ENCODE measurements at places on chromosomes 13 and 19. TPM values are rescaled to one million over a fixed set of nuclear protein-coding genes. Genes with fewer than 3 reads are reported as not detected.

GRCh38 chr19:7083076-7083956 lies 13.8 kb downstream of the ZNF557 start:
- no peak for DNase-seq

DNA sequence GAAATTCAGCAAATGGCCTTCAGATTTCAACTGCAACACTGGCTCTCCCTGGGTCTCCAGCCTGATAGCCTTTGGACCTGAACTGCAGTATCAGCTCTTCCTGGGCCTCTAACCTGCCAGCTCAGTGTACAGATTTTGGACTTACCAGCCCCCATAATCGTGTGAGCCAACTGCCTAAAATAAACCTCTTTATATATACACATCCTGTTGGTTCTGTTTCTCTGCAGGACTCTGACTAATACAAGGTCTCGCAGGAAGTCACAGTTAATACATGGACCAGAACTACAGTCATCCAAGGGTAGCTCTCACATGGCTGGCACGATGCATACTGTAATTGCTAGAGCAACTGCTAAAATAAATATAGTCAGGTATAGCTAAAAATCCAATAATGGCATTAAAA lies 85.1 kb downstream of the KATNAL1 start:
- no peak for DNase-seq

GRCh38 chr13:25112695-25113255 lies 16.8 kb downstream of the PABPC3 start:
- DNase-seq: no peak

The LAIR2 gene
- not detected for polyA plus RNA-seq

GRCh38 chr13:46667687-46668281 lies 114.8 kb downstream of the LRCH1 start:
- DNase-seq: no peak

- no peak for DNase-seq
These were observed 46.7 kb downstream of the NOTCH3 start for GRCh38 chr19:15154002-15154612.

The TEX29 gene
- 0.48 TPM for polyA plus RNA-seq

The CYP4F2 gene
- polyA plus RNA-seq: 0.33 TPM

DNA sequence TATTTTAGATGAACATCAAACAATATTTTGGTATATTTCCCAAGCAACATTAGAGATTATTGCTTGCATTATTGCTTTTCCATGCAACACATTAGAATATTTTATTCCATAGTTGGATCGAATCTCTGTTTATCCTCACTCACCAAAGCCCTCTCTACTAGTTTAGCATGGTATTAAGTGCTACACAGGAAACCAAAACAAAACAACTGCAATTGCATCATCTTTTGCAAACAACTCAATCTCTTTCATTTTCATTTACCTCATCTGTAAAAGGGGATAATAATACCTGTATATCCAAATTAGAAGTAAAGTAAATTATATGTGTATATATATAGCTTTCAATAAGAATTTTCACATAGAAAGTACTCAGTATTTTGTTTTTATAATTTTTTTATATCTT lies 147.8 kb upstream of the PCDH9 start:
- no peak for DNase-seq

DNA sequence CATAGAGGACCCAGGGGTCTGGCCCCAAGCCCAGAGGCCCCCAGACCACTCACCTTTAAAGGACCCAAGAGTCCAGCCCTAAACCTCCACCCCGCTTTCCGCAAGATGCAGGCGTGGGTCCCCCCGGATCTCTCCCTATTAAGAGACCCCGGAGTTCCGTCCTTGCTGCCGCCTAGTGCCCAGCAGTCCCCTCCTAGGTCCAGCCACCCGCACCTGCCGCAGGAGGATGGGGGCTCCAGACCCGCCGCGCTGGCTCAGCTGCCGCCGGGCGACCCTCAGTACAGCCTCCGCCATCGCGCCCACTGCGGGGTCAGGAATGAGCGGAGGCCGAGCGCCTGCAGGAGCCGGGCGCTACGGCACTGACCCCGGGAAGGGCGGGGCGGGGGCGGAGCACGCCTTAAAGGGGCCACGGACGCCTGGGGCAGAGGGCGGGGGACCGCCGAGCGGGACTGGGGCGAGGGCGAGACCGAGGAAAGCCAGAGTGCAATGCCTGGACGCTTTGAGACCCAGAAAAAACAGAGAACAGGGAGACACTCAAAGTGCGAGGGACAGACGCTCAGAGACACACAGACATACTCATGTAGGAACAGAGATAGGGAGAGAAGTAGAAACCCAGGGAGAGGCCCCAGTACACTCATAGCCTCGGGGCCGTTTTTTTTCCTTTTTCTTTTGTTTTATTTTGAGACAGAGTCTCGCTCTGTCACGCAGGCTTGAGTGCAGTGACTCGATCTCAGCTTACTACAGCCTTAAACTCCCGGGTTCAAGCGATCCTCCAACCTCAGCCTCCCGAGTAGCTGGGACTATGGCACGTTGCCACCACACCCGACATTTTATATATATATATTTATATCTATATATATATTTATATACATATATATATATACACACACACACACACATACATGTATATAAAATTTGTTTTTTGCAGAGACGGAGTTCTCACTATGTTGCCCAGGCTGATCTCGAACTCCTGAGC lies at the start of gene ETHE1:
Gene ETHE1, minus strand, starts transcription at position 318 of the 976 bp plus-strand sequence. Its CDS starts 24 bp downstream, at position 294.
- no peak for DNase-seq

GRCh38 chr13:99605420-99606323 lies 104.4 kb downstream of the TM9SF2 start:
- no peak for DNase-seq

The SPPL2B gene
- 39.5 TPM for polyA plus RNA-seq

DNA sequence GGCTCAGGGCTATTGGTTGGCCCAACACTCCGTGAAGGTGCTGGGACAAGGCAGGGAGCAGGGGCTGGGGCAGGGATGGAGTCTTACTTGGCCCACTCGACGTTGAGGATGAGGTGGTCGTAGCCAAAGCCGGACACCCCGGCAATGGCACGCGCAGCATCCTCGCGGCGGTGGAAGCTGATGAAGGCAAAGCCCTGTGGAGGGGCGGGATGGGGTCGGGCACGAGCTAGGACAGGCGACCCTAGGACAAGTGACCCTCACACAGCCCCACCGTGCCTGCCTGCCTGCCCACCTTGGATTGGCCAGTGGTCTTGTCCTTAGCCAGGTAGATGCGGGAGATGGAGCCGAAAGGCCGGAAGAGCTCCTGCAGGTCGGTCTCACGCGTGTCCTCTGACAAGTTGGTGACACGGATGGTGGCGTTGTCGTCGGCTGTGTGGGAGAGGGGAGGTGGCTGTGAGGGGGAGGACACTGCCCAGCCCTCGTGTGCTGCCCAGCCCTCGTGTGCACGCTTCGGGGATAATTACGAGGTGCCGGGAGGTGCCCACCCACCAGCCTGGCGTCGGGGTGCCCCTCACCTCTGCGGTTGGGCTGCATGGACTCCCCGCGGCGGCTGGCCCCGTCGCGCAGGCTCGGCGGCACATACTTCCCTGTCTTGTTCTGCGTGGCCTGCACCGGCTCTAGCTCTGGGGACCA lies 4.0 kb downstream of the P2RY11 start:
- no peak for DNase-seq

GRCh38 chr13:37136187-37136586 lies 30.7 kb upstream of the CSNK1A1L start:
- DNase-seq: no peak

DNA sequence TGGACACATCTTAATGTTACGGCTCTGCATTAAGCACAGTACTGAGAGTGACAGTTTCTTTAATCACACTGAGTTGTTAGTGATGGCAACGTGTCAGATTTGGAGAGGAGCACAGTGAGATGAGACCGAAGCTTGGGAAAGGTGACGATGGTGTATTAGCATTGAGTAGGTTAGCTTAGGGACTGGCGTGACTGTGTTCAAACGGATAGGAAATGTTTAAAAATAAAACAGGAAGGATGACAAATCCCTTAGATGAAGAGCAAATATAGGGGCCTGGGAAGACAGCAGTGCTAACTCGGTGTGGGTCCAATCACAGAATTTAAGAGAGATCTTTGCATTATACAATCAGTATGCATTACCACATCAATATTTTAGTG lies 384.3 kb downstream of the HS6ST3 start:
- no peak for DNase-seq

DNA sequence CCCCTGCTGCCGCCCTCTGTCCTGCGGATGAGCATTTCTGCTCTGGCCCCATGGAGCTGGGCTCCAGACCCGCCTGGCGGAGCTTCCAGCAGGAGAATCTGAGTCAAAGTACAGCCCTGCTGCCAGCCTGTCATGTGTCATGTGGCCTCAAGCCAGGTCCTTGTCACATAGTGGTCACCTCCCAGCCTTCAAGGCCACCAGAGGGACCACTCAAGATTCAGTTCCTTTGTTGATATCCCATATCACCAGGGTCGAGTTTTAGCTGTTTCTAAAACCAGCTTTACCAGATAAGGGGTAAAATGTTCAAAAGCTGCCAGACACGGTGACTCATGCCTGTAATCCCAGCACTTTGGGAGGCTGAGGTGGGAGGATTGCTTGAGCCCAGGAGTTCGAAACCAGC lies 13.4 kb downstream of the THOP1 start:
- DNase-seq: no peak

GRCh38 chr13:100875392-100876043 lies 200.9 kb upstream of the TMTC4 start:
- DNase-seq: no peak

The CAPN12 gene
- polyA plus RNA-seq: 11.3 TPM

DNA sequence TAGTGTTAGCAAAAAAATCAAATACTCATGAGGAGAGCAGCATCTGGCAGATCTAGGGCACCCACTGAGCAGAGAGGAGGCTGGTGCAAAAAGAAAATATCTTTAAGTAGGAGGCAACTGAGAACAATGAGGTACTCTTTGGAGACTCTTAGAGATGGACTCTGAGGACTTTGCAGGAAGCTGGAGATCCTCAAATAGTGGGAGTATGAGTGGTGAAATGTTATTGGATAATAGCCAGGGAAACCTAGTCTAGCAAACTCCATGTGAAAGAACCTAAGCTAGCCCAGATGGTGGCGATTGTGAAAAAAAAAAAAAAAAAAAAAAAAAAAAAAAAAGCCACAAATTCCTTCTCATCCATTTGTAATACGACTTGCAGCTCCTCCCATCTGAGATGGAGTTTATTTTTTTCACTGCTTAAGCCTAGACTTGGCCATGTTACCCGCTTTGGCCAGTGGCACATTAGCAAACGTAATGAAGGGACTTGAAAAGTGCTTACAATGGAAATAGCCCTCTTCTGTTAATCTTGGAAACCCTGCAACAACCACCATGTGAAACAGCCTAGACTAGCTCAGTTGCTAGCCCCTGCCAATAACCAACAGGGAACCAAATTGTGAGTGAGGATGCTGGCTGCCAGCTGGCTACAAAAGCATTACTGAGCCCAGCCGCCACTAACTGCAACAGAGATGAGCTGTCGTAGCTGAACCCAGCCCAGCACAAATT lies 476.2 kb downstream of the KLF12 start:
- no peak for DNase-seq

DNA sequence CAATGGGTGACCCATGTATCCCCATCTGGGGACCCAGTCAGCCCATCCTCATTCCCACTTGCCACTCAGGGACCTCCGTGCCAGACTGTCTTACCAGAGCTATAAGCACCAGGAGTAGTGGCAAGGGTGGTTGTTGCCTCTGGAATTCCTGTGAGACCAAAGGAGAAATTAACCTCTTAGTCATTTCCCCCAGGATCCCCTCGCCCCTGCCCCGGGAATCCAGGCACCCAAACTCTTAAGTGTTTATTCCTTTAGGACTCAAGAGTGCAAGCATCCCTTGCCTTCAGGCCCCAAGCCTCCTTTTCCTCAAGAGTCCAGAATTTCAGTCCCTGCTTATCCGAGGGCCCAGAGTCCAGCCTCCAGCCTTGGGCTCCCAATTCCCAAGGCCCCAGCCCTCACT lies 9.2 kb downstream of the NTN5 start:
- no peak for DNase-seq

DNA sequence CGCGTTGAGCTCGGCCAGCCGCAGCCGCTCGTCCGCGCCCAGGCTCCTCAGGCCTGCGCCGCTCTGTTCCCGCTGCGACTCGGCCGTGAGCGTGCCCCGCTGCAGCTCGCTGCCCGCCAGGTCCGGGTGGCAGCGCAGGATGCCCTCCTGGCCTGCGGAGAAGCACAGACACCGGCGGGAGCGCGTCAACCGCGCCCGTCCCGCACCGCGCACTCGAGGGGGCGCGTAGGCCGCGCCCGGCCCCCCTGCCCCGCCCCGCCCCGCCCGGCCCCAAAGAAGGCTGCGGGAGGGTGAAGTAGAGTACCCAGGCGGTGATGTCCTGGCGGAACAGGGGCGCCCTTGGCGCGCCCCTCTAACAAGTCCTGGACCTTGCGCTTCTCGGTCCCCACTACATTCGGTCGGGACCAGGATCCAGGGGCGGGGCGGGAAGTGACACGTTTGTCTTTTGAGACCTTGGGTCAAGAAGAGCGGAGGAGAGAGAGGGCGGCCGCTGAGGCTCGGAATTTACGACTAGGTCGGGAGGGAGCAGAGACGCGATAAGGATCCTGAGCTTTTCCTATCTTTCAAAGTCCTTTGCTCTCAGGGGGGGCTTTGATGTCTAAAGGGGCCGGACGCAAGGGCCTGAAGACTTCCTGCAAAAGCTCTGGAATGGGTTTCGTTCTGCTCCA lies 9.3 kb upstream of the CDX2 start:
- no peak for DNase-seq

The C19orf44 gene
- polyA plus RNA-seq: 18.9 TPM

GRCh38 chr13:49789968-49790367 lies 2.5 kb downstream of the KPNA3 start:
- no peak for DNase-seq

DNA sequence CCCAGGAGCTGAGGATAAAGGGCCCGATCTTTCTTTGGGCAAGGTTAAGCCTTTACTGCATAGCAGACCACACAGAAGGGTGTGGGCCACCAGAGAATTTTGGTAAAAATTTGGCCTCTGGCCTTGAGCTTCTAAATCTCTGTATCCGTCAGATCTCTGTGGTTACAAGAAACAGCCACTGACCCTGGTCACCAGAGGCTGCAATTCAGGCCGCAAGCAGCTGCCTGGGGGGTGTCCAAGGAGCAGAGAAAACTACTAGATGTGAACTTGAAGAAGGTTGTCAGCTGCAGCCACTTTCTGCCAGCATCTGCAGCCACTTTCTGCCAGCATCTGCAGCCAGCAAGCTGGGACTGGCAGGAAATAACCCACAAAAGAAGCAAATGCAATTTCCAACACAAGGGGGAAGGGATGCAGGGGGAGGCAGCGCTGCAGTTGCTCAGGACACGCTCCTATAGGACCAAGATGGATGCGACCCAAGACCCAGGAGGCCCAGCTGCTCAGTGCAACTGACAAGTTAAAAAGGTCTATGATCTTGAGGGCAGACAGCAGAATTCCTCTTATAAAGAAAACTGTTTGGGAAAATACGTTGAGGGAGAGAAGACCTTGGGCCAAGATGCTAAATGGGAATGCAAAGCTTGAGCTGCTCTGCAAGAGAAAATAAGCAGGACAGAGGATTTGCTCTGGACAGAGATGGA lies 8.4 kb upstream of the CEACAM19 start:
- DNase-seq: no peak

DNA sequence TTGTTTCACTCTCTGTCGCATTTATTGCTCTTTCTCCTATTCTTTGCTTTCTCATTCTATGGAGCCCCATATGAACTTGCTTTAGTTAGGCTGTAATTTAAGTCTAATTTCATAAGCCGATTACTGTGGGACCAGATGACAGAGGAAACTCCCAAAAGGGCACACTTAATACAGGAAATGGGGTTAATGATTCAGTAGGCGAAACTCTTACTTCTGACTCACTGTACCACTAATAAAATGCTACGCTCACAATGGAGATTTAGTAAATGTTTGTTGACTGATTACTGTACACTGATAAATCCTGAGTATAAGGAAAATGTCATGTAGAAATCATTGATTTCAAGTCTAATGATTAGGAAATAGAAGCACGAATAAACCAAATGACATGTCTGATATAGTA lies 276.4 kb downstream of the KLF5 start:
- DNase-seq: no peak

The MBD3L3 gene
- polyA plus RNA-seq: not detected

- DNase-seq: no peak
These were observed 27.9 kb downstream of the PLEKHJ1 start for GRCh38 chr19:2207991-2208860.

All from left renal cortex interstitium (tissue), 4 donors.